Sigmoid colon (tissue), 7 donors: ENCODE measurements at places on chromosomes 7 and 10. TPM values are rescaled to one million over a fixed set of nuclear protein-coding genes. Genes with fewer than 3 reads are reported as not detected.

GRCh38 chr10:88879534-88880281 is at the start of gene STAMBPL1:
Gene STAMBPL1, plus strand, starts transcription at chr10:88880245. Its CDS starts 21,464 bp downstream, at chr10:88901709.
- DNase-seq: peak; percentile 78
- H3K4me1 ChIP-seq: no peaks in the 10 kb centered on the region
- no peaks in the 10 kb centered on the region for H3K36me3 ChIP-seq
- H3K27ac ChIP-seq: peak within 1 kb of the TSS; percentile 77

GRCh38 chr7:99525713-99526440 is 21.4 kb downstream of the ZKSCAN5 start:
- H3K27me3 ChIP-seq: no peaks in the 10 kb centered on the region
- DNase-seq: no peak
- no peaks in the 10 kb centered on the region for H3K4me1 ChIP-seq

Gene SLC16A9
- total RNA-seq: 0.55 TPM

Gene WDR91
- total RNA-seq: 11.0 TPM
